ENCODE measurements at places on chromosomes 13 and 19.
A peak's percentile ranks its signal among the peaks of the same experiment; 100 is the strongest.

- no peak for DNase-seq
These were observed 6.1 kb downstream of the RPS9 start for GRCh38 chr19:54206831-54207177.

DNA sequence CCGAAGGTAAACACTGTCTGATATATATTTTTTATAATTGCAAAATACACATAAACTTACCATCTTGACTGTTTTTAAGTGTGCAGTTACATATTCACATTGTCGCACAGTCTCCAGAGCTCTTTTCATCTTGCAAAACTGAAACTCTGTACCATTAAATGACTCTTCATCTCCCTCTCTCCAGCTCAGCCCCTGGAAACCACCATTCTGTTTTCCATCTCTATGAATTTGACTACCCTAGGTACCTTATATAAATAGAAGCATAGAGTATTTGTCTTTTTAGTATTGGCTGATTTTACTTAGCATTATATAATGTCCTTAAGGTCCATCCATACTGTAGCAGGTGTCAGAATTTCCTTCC lies 45.8 kb downstream of the LRCH1 start:
- no peak for DNase-seq

- DNase-seq: no peak
These were observed 14.8 kb downstream of the TBC1D4 start for GRCh38 chr13:75467040-75467728.

GRCh38 chr13:110394371-110394841 lies 87.3 kb downstream of the COL4A2 start:
- no peak for DNase-seq

GRCh38 chr19:57665261-57665806 lies 3.4 kb upstream of the ZSCAN4 start:
- no peak for DNase-seq

DNA sequence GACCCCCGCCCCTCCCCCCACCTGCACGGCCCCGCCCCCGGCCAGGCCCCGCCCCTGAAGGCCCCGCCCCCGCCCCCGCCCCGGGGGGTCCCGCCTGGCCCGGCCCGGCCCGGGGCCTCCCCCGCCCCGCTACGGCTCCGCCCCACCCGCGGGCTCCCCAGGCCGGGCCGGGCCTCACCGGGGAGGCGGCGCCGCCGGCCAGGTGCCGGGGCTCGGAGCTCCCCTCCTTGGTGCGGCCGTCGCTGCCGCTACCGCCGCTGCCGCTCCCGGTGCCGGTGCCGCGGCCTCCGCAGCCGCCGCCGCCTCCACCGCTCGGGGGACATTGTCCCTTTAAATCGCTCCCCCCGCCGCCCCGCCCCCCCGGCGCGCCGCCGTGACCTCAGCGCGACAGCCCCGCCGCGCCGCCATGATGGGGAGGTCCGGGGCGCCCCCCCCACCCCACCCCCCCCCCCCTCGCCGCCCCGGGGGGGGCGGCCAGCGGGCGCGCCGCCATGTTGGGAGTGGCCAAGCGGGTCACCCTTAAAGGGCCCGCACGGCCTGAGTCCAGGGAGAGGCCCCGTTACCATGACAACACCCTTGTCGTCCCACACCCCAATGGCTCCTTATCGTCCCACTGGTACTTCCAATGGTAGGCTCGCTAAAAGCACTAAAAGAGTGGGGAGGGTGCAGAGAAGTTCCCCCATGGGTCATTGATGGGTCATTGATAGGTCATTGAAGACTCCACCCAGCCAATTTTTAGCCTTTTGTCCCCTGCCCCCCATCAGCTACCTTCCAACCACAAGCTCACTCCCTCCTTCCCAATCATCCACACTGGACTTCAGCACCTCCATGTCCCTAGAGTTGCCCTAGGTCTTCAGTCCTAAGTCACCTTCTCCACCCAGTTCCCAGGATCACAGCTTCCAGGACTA lies at the start of gene WIZ:
Gene WIZ (minus strand): TSS at position 337 of the 908 bp plus-strand sequence. CDS start 1,649 bp downstream, outside the sequence.
- DNase-seq: peak; percentile 37

- DNase-seq: no peak
These were observed 8.5 kb upstream of the CRYL1 start for GRCh38 chr13:20534038-20534608.

Data from Caki2 (cell line).